ENCODE measurements at places on chromosomes 1 and 21.

GRCh38 chr1:240925273-240925672 is 313.3 kb upstream of the GREM2 start:
- no peak for DNase-seq

DNA sequence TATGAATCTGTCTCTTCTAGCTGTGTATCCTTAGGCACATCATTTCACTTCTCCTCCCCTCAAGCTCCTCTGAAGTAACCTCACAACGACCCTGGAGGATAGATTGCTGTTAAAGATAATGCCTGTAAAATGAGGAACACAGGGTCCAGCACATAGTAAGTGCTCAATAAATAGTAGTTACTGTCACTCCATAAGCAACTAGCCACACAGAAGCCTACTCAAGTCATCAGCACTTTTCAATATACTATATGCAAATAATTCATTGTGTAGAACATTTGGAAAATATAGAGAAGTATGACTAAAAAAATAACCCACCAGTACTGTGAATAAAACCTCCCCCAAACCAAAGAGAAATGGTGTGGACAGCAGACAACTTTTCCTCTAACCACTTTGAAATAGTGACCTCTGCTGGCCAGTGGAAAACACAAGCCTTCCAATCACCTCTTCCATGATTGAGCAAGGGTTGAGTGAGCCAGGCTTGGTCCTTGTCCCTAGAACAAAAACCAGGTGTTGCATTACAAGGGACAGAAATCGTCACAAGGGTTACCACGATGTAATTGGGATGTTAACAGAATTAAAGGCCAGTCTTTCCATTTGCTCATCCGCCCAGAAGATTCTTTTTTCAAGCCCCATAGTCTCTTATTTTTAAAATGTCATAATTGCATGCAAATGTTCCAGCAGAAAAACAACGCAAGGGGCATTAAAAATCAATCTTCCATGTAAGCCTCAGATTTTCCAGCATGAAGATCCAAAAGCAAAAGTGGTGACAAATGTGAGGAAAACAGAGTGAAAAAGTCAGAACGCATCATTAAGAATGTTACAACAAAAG is 15.7 kb upstream of the GLIS1 start:
- no peak for DNase-seq

GRCh38 chr1:181104790-181105133 is 16.3 kb downstream of the IER5 start:
- no peak for DNase-seq

GRCh38 chr1:48093696-48094528 is 96.7 kb upstream of the TRABD2B start:
- no peak for DNase-seq

DNA sequence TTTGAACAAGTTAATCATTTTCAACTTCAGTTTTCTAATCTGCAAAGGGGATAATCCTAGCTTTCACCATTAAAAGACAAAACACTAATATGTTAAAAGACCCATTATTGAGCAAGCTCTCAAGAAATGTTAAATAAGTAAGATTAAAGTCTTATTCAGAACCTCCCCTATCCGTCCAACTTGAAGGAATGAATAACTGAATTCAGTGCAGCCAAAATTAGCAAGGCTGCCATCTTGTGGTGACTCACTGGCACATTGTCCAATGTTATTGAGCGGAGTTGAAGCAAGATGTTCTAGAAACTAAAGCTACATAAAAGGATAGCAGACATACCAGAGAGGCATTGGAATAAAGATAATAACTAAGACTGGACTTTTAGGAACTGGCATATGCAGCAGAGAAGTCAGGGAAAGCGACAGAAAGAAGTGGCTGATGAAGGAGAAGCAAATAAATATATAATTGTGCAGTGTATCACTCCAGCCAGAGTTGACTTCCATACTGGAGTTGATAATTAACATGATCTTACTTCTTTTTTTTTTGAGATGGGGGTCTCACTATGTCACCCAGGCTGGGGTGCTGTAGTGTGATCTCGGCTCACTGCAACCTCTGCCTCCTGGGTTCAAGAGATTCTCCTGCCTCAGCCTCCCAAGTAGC is 8.2 kb upstream of the CAP1 start:
- no peak for DNase-seq

DNA sequence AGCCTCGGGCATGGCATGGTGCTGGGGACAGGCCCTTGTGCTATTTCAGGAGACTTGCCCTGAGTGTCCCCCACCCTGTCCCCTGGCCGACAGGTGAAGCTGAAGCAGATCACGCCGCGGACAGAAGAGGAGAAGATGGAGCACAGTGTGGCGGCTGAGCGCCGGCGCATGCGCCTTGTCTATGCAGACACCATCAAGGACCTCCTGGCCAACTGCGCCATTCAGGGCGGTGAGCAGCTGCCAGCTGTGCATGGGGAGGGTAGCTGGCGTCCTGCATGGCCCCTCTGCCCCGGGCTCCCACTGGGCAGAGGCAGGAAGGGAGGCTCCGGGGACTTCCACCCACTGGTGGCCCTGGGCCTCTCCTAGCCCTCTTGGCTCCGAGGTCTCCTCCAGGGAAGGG is 28.9 kb downstream of the FAM151A start:
- no peak for DNase-seq

DNA sequence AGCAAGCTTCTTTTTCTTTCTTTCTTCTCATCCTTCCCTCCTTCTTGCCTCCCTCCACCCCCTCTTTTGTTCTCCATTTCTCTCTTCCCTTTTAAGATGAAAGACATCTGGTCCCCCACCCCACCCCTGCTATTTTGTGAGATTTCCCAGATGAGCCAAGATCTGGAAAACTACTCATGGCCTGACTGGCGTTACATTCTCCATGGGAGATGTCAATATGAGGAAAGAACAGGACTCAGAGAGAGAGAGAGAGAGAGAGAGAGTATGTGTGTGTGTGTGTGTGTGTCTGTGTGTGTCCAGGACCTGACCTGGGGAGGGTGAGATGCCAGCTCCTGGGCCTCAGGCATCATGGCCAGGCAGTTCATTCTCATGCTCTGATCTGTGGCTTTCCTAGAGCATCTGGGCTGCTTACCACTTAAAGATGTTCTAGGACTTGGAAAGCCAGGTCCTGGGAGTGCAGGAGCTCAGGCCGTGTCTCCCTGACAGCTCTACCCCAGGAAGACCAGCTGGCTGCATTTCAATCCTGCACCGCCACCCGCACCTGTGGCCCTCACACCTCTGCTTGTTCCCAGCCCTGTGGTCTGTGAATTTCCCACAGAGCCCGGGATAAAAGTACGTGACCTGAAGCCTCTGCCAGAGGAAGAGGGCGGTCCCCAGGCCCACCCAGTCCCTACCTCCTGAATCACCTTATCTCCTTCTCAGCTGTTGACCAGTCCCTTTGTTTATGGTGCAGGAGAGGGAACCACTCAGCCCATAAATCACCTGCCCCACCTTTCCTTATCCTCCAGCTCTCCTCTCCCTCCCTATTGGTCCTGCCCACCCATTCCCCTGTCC is 3.2 kb upstream of the BEST4 start:
- no peak for DNase-seq

Data from AG04450 (cell line).